ENCODE measurements at places on chromosomes 2 and 18.

DNA sequence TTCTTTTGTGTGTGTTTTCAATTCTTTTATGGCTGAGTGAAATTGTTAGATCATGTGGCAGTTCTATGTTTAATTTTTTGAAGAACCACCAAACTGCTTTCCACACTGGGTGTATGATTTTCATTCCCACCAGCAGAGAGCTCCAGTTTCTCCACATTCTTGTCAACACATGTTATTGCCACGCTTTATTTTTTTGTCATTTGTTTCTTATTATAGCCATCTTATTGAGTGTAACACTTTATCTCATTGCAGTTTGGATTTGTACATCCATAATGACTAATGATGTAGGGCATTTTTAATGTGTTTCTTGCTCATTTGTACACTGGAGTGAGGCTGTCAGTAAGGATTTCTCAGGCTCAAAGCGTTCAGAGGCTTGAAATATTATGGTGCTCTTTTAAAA, 184.2 kb downstream of the PIEZO2 start:
- peak; percentile 45 for DNase-seq

DNA sequence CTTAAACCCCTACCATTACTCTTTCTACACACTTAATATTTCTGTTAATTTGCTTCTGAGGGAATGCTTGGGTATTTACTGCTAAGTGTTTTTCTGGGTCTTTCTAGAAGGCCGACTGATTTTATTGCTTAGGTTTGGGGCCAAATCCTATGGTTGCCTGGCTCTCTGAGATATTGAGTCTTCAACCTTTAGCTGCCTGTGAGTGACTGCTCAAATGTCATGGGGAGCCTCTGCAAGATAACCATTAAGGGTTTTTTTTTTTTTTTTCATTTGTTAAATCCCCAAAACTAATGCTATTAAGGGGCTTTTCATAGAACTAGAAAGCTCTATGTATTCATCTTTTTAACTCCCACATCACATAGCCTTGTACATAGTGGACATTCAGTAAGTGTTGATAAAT, 5.0 kb downstream of the OSBPL6 start:
- DNase-seq, result no peak

GRCh38 chr2:182826064-182826463, 40.4 kb downstream of the FRZB start:
- DNase-seq, result no peak

GRCh38 chr18:78784861-78785260, 194.8 kb upstream of the SALL3 start:
- no peak for DNase-seq

DNA sequence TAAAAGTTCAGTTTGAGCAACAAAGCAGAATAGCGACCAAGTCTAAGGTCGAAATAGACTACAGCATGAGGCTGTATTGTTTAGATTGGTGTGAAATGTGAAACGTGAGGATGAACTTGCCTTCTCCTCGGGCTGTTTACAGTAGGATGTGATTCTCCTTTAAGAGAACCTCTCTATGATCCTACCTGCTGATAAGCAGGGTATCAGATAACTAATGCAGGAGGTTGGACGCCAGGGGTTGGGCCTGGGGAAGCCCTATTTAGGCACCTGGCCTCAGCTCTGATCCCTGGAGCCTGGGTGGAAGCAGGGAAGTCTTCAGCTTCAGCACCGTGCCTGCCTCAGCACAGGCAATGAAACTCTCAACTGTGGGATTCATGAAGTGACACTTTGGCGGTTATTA, 11.4 kb downstream of the CRYGD start:
- no peak for DNase-seq
